ENCODE measurements at places on chromosomes 1 and 21.

GRCh38 chr1:25536124-25536523, 7.3 kb upstream of the LDLRAP1 start:
- no peak for DNase-seq

GRCh38 chr1:192524223-192524622, 51.4 kb upstream of the RGS1 start:
- no peak for DNase-seq

DNA sequence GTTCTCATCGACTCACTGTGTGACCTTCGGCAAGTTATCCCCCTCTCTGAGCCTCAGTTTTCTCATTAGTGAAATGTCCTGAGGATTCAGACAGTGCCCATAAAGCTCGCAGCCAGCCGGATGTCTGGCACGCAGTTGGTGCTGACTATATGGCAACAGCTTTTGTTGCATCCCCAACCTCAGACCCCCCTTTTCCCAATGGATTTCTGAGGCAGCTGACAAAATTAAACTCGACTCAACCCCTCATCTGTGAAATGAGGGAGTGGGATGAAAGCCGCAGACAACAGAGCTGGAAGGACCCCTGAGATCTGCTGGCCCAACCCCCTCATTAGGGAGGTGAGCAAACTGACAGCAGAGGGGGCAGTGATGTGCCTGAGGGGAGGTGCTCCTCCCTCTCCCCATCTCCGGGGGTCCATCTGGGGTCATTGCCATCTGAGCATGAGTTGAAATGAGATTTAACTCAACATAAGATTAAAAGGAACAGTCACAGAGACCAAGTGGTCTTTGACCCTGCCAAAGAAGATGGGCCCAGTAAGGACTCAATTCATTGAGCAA, 40.4 kb downstream of the NKAIN1 start:
- DNase-seq = no peak

DNA sequence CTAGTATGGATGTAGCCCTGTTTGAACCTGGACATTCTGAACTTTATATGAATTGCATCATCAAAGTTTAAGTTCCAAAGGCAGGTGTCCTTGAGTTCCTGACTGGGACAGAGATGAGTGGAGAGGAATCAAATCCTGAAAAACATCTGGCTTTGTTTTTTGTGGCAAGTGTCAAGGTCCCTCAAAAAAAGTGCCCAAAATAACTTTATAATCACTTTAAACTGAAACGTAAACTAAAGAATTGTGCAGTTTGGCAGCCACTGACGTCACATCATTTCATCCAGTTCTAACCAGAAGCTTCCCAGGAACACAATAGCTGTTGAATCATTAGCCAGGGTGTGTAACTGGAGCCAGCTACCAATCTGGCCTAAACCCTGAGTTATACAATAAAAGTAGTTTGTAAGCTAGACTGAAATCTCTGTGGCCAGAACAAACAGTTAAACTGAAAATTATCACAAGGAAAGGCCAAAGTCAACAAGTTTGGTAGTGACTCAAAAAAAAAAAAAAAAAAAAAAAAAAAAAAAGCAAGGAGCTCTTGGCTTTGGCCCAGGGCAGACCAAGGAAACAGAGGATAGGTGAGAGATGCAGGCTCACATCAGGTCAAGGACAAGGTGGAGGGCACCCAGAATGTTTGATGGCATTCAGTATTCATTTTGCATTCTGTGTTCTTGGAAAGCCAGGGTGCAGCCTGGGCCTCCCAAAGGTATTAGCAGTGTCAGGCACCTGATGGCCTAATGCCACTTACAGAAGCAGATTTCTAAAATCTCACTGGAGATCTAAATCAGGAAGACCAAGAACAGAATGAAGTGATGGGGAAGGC, 74.3 kb downstream of the TNFSF18 start:
- DNase-seq = peak; percentile 86

- DNase-seq = peak; percentile 20
Measured at GRCh38 chr1:114979278-114979891, 50.2 kb upstream of the TSHB start.

GRCh38 chr21:36454093-36454531, 25.8 kb downstream of the CLDN14 start:
- no peak for DNase-seq

DNA sequence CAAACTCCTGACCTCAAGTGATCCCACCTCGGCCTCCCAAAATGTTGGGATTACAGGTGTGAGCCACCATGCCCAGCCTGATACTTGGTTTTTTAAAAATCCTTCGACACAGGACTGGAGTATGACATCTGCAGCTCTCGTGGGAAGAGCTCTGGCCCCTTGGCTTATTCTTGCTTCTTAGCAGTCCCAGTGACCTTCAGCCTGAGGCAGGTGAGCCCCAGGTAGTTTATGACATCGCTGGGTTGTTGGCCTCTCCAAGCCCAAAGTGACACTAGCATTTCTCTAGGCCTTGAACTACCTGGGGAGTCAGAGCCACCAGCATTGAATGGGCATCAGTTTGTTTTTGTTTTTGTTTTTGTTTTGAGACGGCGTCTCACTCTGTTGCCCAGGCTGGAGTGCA, 15.9 kb upstream of the IFNGR2 start:
- DNase-seq = no peak

- DNase-seq = no peak
Measured at GRCh38 chr1:163459539-163459938, 137.8 kb downstream of the NUF2 start.

- DNase-seq = no peak
Measured at GRCh38 chr1:93106226-93106625, 27.1 kb downstream of the MTF2 start.

DNA sequence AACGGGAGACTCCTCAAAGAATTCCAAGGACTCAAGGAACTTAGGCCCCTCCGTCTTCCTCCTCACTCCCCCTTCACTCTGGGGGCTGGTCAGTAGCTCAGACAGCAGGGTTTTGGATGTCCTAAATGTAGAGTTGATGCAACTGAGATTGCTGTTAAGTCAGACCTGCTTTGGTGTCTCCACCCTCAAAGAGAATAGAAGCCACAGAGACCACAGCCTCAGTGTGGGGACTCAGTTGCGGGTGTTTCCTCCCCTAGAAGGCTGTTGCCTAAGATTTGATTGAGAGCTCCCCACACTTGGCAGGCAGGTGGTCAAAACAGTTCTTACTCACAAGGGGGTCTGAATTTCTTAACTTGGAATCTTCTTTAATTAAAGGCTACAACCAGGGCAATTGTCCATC, 7.6 kb downstream of the MAN1C1 start:
- no peak for DNase-seq

- peak; percentile 94 for DNase-seq
Measured at GRCh38 chr1:156123356-156124196, 9.1 kb downstream of the LMNA start.

DNA sequence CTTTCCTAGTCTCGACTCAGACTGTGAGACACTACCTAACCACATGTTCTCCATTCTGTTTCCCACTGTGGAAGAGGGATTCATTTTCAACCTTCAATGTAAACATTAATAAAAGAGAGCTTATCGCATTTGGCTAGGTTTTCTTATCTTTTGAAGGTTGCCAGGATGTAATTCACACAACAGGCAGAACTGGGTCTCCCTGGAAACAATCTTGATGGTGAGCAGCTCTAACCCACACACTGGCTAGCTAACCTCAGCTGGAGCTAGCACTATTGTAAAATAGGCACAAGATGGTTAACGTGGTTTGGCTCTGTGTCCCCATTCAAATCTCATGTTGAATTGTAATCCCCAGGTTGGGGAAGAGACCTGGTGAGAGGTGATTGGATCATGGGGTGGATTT, 75.1 kb downstream of the ZSCAN20 start:
- DNase-seq = no peak

DNA sequence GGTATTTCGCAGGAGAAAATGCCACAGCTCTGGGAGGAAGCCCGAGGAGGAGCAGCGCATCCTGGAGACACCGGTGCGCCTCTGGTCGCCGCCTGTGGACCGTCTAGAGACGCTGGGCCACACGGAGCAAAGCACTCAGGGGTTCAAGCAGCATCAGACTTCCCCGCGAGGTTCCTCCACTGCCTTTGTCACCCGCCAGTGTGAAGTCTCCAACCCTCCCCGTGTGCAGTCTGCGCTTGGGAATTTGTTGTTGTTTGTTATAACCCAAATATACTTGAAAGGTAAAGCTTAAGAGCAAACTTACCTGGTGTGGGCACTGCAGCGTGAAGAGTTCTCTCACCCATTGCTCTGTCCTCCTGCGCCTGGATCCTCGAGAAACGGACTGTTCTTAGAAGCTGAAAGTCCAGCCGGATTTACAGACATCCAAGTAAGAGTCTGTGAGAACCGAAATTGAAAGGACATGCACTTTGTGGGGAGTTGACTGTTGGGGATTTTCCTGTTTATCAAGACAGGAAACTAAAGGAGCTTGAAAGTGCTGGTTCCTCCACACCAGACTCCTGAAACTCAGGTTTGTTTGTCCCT, at the start of gene GBP4:
Gene GBP4 (minus strand): TSS at position 452 of the 582 bp plus-strand sequence. CDS start 108 bp downstream, at position 344.
- peak; percentile 11 for DNase-seq

- no peak for DNase-seq
Measured at GRCh38 chr1:11650331-11650991, 3.8 kb downstream of the FBXO2 start.

GRCh38 chr1:227782226-227782625, 33.2 kb upstream of the PRSS38 start:
- no peak for DNase-seq

- no peak for DNase-seq
Measured at GRCh38 chr1:66633159-66633558, 99.2 kb downstream of the SGIP1 start.

- DNase-seq = no peak
Measured at GRCh38 chr1:41935226-41935625, 16.5 kb upstream of the HIVEP3 start.

DNA sequence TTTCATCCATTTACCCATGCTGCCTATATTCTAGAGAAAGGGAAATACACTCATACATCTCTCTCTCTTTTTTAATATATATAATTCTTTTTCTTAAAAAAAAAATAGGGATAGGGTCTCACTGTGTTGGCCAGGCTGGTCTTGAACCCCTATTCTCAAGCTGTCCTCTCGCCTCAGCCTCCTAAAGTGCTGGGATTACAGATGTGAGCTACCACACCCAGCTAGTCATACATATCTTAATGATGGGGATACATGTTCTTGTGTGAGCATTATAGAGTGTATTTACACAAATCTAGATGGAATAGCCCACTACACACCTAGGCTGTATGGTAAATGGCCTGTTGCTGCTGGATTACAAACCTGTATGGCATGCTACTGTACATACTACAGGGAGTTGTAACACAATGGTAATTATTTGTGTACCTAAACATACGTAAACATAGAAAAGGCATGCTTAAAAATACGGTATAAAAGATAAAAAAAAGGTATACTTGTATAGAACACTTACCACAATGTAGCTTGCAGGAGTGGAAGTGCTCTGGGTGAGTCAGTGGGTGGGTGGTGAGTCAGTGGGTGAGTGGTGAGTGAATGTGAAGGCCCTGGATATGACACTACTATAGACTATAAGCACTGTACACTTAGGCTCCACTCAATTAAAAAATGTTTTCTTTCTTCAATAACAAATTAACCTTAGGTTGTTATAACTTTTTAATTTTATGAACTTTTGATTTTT, 72.9 kb downstream of the IVNS1ABP start:
- DNase-seq = peak; percentile 7

DNA sequence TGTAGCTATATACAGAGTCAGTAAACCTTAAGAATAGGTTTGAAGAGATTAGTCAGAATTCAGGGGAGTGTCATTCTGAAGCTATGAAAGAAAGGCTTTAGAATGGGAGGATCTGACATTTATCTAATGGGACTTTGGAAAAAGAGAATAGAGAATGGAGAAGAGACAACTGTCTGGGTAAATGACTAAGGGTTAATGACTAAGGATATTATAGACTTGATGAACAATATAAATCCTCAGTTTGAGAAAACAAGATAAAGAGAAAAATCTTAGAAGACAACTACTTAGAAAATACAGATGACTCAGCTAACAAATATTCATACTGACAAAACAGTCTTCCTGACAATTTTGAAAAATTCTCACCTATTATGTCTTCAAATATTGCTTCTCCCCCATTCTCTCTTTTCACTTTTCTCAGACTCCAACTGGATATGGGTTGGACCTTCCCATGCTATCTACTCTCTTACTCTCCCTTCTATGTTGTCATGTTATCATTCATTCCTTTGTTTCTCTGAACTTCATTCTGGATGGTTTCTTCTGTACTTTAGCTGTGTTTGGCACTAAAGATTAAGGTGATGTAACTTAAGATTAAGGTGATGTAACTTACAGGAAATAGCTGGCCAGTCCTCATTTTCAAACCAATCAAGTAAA, 20.4 kb downstream of the SLC16A1 start:
- peak; percentile 54 for DNase-seq

- no peak for DNase-seq
Measured at GRCh38 chr1:97352936-97353382, 567.9 kb downstream of the DPYD start.

DNA sequence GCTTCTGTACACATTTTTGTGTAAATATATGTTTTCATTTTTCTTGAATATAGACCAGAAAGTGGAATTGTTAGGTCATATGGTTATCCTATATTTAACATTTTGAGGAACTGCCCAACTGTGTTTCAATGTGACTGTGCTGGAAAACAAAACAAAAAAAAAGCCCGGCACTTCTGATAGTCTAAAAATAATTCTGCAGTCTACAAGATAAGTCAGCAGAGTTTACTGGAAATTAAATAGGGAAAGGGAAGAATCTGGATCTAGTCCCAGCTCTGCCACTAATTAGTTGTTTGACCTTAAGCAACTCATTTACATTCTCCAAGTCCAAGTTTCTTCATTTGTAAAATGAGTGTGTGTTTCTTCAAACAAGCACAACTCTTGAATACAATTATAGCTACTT, 869.1 kb upstream of the B3GALT2 start:
- DNase-seq = no peak

- DNase-seq = no peak
Measured at GRCh38 chr1:156876281-156876680, 15.6 kb downstream of the NTRK1 start.

DNA sequence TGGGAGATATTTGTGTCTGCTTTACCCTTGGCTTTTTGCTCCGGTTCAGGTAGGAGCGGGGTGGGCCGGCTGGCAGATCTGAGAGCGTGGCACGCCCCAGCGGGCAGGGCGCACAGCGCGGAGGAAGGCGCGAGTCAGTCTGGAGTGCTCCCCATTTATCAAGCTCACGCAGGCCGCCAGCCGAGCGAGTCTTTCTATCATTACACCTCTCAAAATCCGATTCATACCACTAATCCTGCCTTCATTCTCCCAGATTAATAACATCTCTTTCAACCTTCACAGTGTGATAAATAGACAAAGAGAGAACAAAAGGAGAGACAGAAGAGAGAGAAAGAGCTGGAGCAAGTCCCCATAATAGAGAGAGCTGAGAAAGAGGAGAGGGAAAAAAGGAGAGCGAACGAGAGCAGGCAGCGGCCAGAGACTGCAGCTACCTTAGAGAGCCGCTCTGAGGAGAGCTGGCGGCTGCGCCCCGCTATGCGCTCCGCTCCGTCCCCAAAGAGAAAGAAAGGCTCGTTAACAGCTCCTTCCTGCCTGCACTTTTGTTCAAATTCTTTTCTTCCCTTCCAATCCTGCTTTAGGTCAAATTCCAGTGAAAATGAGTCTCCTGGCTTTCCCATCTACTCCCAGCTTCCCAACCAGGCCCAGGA, 48.0 kb downstream of the DMAP1 start:
- DNase-seq = no peak

- DNase-seq = peak; percentile 88
Measured at GRCh38 chr1:203692565-203693470, 66.2 kb downstream of the ATP2B4 start.

GRCh38 chr1:81690676-81691453, 109.9 kb upstream of the ADGRL2 start:
- no peak for DNase-seq

GRCh38 chr21:46077674-46078101, 20.2 kb upstream of the COL6A2 start:
- DNase-seq = no peak
